Prostate gland (tissue), 2 donors: ENCODE measurements at places on chromosomes 5 and 9.

DNA sequence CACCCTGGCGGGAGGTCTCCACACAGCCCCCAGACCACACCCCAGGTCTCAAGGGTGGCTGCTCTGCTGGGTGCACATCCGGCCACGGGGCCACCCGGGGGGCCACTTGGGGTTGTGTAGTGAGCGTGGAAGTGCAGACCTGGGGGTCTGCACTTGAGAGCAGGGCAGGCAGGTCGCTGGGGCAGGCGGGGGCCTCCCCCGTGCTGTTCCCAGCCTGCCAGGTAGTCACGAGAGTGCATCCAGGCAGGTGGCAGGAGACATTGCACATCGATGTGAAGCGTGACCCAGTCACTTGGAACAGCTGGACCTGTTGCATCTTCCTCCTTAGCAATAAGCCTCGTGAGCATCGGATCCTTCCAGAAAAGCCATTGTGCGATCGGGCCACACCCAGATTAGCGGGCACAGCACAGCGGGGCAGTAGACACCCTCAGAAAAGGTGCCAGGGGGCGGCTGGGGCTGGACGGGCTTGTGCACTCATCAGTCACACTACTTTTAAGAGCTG lies 4.8 kb upstream of the ENTPD8 start:
- no peak for DNase-seq

GRCh38 chr9:90306158-90306557 lies 336.5 kb downstream of the DIRAS2 start:
- no peak for DNase-seq

DNA sequence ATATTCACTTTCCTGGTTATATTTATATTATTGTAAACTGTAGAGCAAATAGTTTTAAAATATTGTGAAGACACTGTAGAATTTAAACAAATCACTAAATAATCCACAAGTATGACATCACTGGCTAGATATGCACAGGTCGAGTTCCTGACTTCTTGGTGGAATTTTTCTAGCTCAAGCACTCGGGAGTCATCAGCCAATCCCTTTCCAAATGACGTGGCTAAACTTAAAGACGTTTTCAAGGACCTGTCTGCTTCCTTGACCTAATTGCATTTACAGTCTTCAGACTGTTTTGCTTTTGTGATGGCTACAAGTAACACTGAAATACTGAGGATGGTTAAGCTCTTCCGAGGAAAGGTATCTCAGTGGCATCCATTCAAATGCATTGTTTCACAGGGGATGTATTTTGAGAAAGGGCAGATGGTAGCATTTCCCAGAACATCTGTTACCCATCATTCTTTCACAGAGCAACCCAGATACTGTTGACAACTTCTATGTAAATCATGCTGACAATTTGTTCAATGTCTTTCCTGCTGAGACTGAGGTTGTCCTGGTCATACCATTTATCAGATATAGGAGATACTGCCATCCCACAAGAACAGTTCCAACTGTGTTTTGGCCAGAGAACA lies 262.8 kb downstream of the CDH10 start:
- DNase-seq: no peak

DNA sequence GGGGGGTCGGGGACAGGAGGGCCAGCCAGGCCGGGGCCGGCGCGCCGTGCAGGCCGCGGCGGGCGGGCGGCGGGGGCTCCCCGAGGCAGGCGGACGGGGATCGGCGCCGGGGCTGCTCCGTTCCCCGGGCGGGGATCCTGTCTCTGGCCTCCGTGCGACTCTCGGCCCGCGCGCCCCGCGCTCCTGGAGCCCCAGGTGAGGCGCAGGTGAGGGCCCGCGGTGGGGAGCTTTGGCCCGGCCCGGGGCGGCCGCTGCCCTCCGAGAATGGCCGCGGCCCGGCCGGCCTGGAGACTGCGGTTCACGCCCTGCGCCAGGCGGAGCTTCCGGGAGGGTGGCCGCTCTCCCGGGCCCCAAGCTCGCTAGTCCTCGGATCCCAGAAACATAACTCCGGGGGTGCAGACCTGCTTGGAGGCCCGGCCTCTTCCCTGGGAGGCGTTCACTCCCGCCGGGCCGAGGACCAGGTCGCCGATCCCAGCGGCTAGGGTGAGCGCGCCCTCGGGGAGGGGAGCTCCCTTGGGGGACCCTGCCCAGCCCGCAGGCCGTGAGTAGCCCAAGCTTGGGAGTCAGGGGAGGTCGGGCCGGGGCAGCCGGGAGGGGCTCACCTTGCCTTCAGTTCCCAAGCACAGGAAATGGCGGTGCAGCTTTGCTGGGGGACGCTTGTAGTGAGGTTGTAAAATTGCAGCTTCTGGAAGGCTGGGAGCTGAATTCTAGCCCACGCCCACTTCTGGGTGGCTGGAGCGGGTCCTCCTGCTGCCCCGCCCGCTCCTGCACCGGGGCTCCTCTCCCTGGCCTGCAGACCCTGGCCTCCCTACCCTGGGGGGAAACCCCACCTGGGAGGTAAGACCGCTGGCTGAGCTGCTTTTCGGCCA lies 723 bp downstream of the PPP1R26 start:
- DNase-seq: no peak

DNA sequence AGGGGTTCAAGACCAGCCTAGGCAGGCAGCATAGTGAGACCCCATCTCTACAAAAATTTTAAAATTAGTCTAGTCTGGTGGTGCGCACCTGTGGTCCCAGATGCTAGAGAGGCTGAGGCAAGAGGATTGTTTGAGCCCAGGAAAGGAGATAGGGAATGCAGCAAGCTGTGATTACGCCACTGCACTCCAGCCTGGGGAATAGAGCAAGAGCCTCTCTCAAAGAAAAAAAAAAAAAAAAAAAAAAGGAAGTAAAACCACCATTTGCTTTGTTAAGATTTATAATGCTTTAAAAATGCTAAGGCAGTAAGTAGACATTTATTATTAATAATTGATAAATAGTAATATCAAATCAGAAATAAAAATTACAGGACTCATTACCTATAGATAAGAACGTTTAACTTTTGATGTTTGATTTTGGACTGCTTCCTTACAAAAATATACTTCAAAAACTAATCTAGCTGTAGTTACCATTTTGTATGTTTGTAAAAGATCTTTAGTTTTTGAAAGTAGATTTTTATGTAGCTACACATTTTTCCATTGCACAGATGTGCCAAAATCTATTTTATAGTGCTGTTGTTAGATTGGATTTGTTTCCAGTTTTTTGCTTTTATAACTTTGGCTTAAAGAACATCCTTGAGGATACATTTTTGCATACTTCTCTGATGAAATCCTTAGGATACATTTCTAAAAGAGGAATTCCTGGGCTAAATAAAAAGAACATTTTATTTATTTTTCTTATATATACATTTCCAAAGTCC lies 86.4 kb downstream of the INIP start:
- DNase-seq: no peak

- peak; percentile 1 for DNase-seq
Measured at GRCh38 chr5:1730487-1730847, 69.2 kb downstream of the MRPL36 start.

GRCh38 chr5:95901676-95902627 lies 59.7 kb downstream of the ELL2 start:
- no peak for DNase-seq

DNA sequence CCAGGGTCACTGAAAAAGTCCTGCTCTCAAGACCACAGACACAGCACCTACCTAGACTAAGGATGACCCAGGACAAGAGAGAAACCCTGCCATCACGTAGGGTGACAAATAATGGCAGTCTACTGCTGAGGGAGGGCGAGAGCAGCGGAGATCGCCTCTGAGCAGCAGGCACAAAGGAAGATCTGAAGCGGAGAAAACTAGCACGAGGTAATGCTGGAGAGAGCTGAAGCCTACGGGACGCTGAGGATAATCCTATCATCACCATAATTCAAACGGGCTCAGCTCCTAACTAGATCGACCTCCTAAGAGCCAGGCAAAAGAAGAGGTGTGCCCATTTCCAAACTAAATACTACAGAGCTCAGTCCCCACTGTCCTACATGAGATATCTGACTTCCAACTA lies 41.3 kb downstream of the FBXO10 start:
- DNase-seq: no peak

DNA sequence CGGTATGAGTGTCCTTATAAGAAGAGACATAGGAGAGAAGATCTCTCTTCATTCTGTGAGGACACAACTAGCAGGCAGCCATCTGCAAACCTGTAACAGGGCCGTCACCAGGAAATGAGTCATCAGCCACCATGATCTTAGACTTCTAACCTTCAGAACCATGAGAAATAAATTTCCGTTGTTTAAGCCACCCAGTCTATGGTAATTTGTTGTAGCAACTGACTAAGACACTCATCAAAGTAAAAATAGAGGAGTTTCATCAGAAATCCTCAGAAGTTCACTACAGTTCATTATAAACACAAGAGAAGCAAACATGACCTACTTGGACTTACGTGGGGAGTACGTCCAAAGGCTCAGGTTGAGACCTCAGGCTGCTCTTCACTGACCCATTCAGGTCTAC lies 357.7 kb downstream of the SEMA5A start:
- no peak for DNase-seq
